ENCODE measurements at places on chromosomes 4 and X. TPM values are rescaled to one million over a fixed set of nuclear protein-coding genes. Genes with fewer than 3 reads are reported as not detected.

The SHOX gene
- polyA plus RNA-seq = not detected

The FBXL5 gene
- polyA plus RNA-seq = 37.5 TPM

The CRMP1 gene
- 0.35 TPM for polyA plus RNA-seq

The PRICKLE3 gene
- polyA plus RNA-seq = 12.2 TPM

The SHISA3 gene
- 0.39 TPM for polyA plus RNA-seq

The GPRASP2 gene
- polyA plus RNA-seq = 3.0 TPM

The CCKAR gene
- not detected for polyA plus RNA-seq

The IL2RG gene
- 23.1 TPM for polyA plus RNA-seq

The JAKMIP1 gene
- 0.13 TPM for polyA plus RNA-seq

The KLHL4 gene
- polyA plus RNA-seq = 0.06 TPM

The GAGE13 gene
- polyA plus RNA-seq = not detected

The NKX6-1 gene
- 2.5 TPM for polyA plus RNA-seq

The SRP72 gene
- polyA plus RNA-seq = 28.8 TPM

The CXCL11 gene
- polyA plus RNA-seq = not detected

The YY2 gene
- polyA plus RNA-seq = 0.71 TPM

The CSAG2 gene
- not detected for polyA plus RNA-seq

The MCUB gene
- polyA plus RNA-seq = 4.3 TPM

The F8A2 gene
- polyA plus RNA-seq = not detected

The CDS1 gene
- polyA plus RNA-seq = 21.2 TPM

The HSFX1 gene
- 1.4 TPM for polyA plus RNA-seq

The SOX3 gene
- not detected for polyA plus RNA-seq

The NHS gene
- polyA plus RNA-seq = 1.7 TPM

The CYTL1 gene
- 0.57 TPM for polyA plus RNA-seq

The DCAF16 gene
- polyA plus RNA-seq = 7.3 TPM

The SYP gene
- 0.75 TPM for polyA plus RNA-seq

The FRMPD4 gene
- under 0.01 TPM for polyA plus RNA-seq
